ENCODE measurements at places on chromosomes 5 and 9.

- DNase-seq = no peak
Observed at GRCh38 chr9:134425401-134425800, 99.1 kb downstream of the RXRA start.

DNA sequence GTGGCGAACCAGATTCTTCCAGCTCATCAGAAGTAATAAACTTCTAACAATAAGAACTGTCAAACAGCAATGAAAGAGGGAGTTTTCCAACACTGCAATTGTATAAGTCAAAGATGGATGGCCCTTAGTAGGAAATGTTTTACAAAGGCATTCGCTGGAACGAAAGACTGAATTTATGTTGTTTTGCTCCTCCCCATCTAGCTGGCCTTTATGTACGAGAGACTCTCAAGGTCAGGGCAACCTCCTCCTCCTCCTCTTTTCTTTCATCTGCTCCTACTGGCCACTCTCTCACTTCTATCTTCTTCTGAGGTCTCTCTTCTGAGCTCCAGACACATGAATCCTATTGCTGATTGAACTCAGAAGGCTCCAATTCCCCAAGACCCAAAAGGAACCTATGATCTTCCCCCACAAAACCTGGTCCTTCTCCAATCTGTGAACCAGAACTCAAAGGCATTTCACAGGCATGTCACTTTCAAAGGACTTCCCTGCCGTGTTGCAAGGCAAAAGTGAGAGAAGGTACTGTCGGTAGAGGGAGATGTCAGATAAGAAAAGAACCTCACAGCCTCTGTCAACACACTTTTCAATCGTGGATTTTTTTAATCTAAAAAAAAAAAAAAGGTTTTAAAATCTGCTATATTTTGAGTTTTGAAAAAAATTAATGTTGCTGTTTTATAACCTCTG lies 28.5 kb upstream of the PUM3 start:
- peak; percentile 15 for DNase-seq

DNA sequence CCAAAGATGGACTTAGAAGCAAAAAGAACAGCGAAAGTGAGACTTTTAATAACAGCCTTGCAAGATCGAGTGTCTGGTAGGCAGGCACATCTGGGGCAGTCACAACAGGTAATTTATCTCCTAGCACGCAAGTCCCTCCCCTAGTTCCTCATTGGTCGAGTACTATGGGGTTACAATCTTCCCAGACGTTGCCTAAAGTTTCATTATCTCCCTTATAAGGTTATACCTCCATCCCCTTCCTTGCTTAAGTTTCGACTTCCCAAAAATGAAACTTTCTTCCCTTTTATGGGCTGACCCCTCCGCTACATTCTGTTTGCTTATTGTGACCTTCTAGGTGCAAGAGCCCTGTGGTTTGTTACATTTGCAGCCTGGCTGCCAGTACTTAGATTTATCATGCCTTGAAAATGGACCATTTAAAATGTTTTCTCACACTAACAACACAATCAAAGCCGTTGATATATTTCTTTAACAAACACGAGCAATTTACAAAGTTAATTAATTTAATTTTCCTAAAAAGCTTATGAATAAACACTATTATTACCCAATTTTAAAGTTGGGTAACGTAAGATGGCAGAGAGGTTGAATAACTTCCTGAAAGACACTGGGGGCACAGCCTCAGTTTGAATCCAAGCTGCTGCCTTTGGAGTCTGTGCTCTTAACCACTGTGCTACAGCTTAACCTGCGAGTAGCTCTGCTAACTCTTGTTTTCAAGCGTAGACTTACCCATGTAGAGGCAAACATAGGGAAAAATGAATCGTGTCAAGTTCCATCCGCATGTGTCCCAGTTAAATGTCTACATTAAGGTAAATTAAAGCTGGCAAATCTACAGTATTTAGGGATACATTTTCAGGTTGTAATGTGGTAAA lies 91.7 kb downstream of the EDIL3 start:
- DNase-seq = no peak

GRCh38 chr5:52989025-52989780 lies at the start of gene ITGA2:
Gene ITGA2 (plus strand): TSS chr5:52989352. CDS start chr5:52989469, 117 bp downstream.
- DNase-seq = peak; percentile 8

GRCh38 chr5:160385496-160385895 lies 14.4 kb downstream of the FAM200C start:
- DNase-seq = no peak

- DNase-seq = no peak
Observed at GRCh38 chr9:89513837-89514236, 15.9 kb upstream of the SEMA4D start.

DNA sequence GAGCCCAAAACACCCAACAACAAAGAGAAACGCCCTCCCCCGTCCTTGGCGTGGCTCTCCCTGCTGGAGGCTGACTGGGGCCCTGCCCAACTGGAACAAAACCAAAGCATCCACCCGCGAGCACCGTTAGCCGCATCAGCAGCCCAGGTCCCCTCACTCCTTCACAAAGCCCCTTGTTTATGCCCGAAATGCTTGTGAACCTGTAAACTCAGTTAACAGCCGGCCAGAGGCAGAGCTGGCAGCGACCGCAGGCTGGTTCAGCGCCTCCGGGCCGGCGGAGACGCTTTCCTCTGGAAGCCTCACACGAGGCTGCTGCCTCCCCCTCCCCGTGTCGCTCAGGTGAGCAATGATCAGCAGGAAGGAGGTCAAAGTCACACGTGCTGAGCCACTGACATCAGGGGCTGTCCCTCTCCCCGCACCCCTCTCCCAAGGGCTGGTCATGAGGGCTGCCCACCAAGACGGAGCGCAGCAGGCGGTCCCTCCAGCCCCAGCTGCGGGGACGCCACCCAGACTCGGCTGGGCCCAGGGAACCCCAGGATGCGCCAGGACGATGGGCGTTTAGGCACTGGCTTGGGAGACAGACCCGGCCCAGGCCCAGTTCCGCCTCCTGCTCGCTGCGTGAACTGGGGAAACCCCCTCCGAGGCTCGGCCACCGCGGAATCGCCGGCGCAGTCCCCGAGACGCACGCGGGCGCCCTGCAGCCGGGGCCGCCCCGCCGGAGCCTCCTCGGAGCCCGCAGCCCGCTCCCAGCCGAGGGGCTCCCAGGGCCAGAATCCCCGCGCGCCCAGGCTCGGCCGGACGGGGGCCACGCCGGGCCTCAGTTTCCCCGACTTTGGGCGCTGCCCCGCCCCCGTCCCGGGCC lies 563 bp downstream of the SNAPC4 start:
- peak; percentile 32 for DNase-seq

GRCh38 chr9:107484117-107484723 lies 5.3 kb downstream of the KLF4 start:
- DNase-seq = peak; percentile 8

Data from CD4-positive, alpha-beta T cell treated with Interleukin-2 at 100 ng/mL for 4 hours (primary cell).